Large intestine (tissue), 12 donors: ENCODE measurements at places on chromosomes 7 and 10.

DNA sequence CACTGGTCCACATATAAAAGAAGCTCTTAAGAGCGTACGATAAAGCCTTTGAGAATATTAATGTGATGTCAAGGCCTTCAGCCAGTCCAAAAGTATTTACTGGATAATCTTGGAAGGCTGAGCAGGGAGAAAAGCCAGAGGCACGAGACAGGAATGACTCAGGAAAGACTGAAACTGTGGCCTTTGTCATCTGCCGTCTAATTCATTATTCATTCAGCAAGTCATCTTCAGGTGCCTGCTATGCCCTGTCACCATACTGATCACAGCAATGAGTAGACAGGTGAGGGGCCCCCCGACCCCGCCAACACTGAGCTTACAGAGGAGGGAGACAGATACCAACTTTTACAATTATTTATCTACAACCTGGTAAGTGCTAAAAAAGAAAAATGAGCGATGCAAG lies 78.9 kb downstream of the VOPP1 start:
- no peak overlapping the region for H3K4me3 ChIP-seq
- H3K27me3 ChIP-seq, result no peaks in the 10 kb centered on the region
- H3K27ac ChIP-seq, result no peak overlapping the region
- no peaks in the 10 kb centered on the region for H3K4me1 ChIP-seq
- DNase-seq, result no peak

- peaks cover 23% of the 10 kb centered on the region for H3K36me3 ChIP-seq
- H3K27me3 ChIP-seq, result peaks cover 3% of the 10 kb centered on the region
- H3K4me1 ChIP-seq, result peaks cover 61% of the 10 kb centered on the region
- no peak for DNase-seq
Observed at GRCh38 chr7:27115221-27116026, 12.9 kb upstream of the HOXA2 start.

DNA sequence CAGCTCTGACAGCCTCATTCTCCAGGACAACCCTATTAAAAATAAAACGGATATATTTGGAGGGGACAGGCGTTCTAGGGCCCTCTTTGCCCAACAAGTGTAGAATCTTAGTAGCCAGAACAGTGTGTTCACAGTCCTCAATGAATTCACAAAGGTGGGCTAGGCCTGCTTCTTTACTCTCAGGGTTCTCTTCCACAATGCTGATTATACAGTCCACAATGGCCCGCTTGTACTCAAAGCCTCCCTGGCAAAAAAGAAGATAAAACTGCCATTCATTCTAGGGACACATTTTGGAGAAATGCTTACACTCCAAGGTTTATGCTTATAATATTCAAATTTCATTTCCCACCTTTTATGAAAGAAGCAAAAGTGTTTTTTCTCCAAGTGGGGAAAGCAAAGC lies 62.6 kb downstream of the MEST start:
- no peaks in the 10 kb centered on the region for H3K4me1 ChIP-seq
- H3K27ac ChIP-seq, result no peak overlapping the region
- no peaks in the 10 kb centered on the region for H3K27me3 ChIP-seq
- peaks cover 16% of the 10 kb centered on the region for H3K36me3 ChIP-seq
- H3K4me3 ChIP-seq, result no peak overlapping the region

- no peak overlapping the region for H3K4me3 ChIP-seq
- peak; percentile 10 for DNase-seq
- no peaks in the 10 kb centered on the region for H3K4me1 ChIP-seq
- H3K27ac ChIP-seq, result no peak overlapping the region
- no peaks in the 10 kb centered on the region for H3K27me3 ChIP-seq
Observed at GRCh38 chr7:91945476-91945875, 4.8 kb downstream of the AKAP9 start.

GRCh38 chr10:5234106-5234860 lies 37.6 kb downstream of the AKR1C4 start:
- no peak overlapping the region for H3K4me3 ChIP-seq
- H3K4me1 ChIP-seq, result peaks cover 2% of the 10 kb centered on the region
- peak; percentile 54 for DNase-seq

DNA sequence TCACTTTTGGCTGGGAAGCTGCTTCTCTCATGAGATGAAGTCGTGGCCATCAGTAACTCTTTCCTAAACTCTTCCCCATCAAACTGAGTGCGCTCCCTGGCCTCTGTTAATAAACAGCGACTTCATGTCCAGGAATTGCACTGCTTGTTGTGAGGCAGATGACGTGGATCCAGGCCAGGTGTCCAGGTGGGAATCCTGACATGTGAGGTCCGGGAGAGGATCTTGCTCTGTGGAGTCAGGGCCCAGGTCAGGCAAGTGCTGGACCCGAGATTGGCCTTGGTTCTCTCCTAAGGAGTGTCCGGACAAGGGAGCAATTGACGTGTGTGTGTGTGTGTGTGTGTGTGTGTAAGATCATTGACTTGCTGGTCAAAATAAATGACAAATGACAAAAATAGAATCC lies 362.7 kb downstream of the GLRX3 start:
- no peak for DNase-seq
- H3K36me3 ChIP-seq, result no peaks in the 10 kb centered on the region
- no peaks in the 10 kb centered on the region for H3K4me1 ChIP-seq

DNA sequence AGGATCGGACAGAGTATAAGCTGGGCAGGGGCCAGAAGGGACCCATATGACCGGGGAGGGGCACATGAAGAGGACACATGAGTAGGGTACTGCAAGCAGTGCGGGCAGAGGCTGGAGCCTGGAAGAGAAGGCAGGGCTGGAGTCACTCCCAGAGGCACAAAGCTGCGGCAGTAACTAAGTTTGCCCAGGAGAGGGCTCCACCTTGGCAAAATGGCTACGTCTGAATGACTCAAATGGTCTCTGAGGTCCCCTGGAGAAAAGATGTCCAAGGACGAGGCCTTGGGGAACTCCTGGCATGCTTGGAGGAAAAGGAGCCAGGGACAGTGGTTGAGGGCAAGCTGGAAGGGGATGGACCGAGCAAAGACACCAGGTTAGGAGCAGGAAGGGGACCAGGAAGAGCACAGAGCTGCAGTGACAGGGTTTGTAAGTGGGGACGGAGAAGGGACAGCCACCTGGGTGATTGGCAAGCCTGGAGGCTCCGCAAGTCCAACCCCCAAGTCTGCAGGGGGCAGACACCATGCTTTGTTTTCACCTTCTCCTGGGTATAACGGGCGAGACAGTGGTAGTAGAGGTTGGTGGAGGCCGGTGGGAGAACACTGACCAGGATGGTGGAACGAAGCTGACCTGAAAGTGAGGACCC lies 43.1 kb upstream of the LBX1 start:
- peak; percentile 30 for DNase-seq
- H3K27me3 ChIP-seq, result peaks cover 30% of the 10 kb centered on the region
- H3K4me3 ChIP-seq, result no peak overlapping the region
- H3K27ac ChIP-seq, result no peak overlapping the region
- no peaks in the 10 kb centered on the region for H3K4me1 ChIP-seq

DNA sequence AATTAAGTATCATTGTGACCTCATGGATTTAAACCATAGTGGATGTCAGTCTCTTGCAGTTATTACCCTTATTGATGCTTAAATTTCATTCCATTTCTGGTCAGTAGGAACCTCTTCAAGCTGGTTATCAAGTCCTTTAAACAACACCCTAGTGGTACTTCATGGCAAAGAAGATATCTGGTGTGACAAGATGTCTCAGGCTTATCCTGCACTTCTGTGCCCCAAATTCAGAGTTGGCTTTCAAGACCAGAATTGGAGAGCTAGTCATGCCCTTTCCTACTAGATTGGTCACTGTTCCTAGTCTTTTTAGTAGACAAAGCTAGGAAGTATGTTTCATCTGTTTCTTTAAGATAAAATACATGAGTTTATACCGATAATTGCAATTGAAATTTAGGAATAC lies 54.9 kb downstream of the KMT2E start:
- no peak overlapping the region for H3K27ac ChIP-seq
- no peak for DNase-seq
- H3K27me3 ChIP-seq, result no peaks in the 10 kb centered on the region
- H3K36me3 ChIP-seq, result peaks cover 50% of the 10 kb centered on the region
- H3K4me3 ChIP-seq, result no peak overlapping the region

- no peak overlapping the region for H3K4me3 ChIP-seq
- no peaks in the 10 kb centered on the region for H3K4me1 ChIP-seq
- no peak for DNase-seq
Observed at GRCh38 chr7:128841171-128841690, 11.0 kb downstream of the FLNC start.

- H3K4me1 ChIP-seq, result no peaks in the 10 kb centered on the region
- no peak overlapping the region for H3K27ac ChIP-seq
- no peaks in the 10 kb centered on the region for H3K27me3 ChIP-seq
Observed at GRCh38 chr10:24748214-24748613, 24.5 kb upstream of the ARHGAP21 start.

DNA sequence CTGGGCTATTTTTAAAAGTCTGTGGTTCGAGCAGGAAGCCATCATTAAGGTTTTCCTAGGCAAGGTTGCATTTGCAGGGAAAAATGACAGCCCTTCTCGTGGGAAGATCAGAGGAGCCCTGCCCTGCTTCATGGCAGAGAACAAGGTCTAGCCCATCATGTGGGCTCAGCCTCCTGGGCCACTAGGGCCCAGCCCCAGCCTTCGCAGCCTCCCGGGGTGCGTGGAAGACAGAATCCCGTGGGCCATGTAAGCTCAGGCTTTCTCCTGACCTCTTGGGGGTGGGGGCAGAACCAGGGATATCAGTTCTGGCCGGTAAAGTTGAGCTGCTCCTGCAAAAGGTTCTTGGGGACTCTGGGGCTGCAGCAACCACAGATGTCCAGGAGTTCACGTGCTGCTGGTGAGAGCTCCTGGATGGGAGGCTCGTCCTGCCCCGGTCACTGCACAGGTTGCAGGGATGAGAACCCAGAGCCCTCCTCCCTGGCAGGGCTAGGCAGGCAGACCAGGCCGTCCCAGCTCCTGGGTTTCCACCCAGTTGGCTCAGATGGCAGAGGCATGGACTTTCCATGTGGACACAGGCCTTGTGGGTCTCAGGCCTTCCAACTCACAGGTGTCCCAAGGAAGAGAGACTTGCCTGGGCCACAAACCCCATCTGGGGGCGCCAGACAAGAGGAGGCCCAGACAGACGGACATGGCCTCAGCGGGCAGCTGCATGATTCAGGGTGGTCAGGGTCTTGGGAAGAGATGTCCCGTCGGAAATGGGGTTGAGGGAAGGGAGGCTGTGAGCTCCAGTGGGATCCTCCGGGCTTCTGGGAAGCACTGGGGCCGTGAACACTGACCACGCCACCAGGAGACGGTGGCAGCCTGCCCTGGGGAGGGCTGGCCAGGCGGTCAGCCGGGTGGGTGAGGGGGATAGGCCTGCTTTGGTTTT lies 126.2 kb downstream of the NEURL1 start:
- no peaks in the 10 kb centered on the region for H3K4me1 ChIP-seq
- no peak overlapping the region for H3K4me3 ChIP-seq
- peaks cover 85% of the 10 kb centered on the region for H3K36me3 ChIP-seq

DNA sequence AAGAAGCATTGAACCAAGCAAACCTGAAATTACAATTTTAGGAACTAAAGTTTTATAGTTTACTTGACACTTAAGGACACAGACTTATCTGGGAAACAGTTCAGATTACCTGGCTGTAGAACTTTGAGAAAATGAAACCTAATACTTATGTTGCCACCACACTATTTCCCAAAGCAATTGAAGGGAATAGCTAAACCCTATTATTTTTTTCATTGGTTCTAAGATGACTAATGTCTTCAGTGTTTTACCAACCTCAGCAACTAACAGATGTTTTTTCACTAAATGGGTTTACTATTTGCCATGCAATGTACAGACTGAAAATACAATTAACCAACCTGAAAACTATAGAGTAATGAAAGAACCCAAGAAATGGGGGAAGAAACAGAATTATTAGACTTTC lies 689.6 kb downstream of the SORCS1 start:
- H3K4me3 ChIP-seq, result no peak overlapping the region
- H3K4me1 ChIP-seq, result no peaks in the 10 kb centered on the region
- H3K27ac ChIP-seq, result no peak overlapping the region
- H3K27me3 ChIP-seq, result no peaks in the 10 kb centered on the region
- H3K36me3 ChIP-seq, result no peaks in the 10 kb centered on the region

GRCh38 chr10:119253433-119254174 lies 46.2 kb downstream of the GRK5 start:
- H3K4me3 ChIP-seq, result no peak overlapping the region
- DNase-seq, result peak; percentile 93
- peaks cover 48% of the 10 kb centered on the region for H3K4me1 ChIP-seq
- peak overlapping the region; percentile 90 for H3K27ac ChIP-seq
- H3K36me3 ChIP-seq, result no peaks in the 10 kb centered on the region

DNA sequence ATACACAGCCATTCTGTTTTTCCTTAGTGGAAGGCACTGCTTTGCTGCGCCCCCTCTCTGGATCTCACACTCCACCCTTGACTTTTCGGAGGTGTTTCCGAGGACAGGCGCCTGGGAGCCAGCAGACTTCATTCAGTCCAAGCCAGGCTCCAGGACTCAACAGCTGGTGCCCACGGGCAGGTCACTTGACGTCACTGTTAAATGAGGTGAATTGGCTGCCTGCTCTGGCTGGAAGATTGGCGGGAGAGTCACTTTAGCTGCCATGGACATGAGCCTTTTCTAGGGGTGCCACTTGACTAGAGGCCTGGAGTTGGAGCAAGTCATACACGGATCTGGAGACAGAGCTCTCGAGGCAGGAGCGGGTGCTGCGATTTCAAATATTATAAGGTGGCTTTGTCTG lies 3.2 kb downstream of the HTRA1 start:
- DNase-seq, result no peak
- peaks cover 39% of the 10 kb centered on the region for H3K27me3 ChIP-seq
- H3K36me3 ChIP-seq, result no peaks in the 10 kb centered on the region
- H3K27ac ChIP-seq, result no peak overlapping the region
- H3K4me3 ChIP-seq, result no peak overlapping the region

GRCh38 chr7:74220229-74220628 lies 10.4 kb downstream of the LAT2 start:
- no peaks in the 10 kb centered on the region for H3K4me1 ChIP-seq
- no peak overlapping the region for H3K27ac ChIP-seq
- no peak for DNase-seq
- no peak overlapping the region for H3K4me3 ChIP-seq

GRCh38 chr10:17655567-17656146 lies 11.7 kb downstream of the STAM start:
- H3K36me3 ChIP-seq, result peaks cover 3% of the 10 kb centered on the region
- H3K27ac ChIP-seq, result no peak overlapping the region
- H3K4me3 ChIP-seq, result no peak overlapping the region
- no peaks in the 10 kb centered on the region for H3K4me1 ChIP-seq
- H3K27me3 ChIP-seq, result no peaks in the 10 kb centered on the region
- DNase-seq, result no peak

DNA sequence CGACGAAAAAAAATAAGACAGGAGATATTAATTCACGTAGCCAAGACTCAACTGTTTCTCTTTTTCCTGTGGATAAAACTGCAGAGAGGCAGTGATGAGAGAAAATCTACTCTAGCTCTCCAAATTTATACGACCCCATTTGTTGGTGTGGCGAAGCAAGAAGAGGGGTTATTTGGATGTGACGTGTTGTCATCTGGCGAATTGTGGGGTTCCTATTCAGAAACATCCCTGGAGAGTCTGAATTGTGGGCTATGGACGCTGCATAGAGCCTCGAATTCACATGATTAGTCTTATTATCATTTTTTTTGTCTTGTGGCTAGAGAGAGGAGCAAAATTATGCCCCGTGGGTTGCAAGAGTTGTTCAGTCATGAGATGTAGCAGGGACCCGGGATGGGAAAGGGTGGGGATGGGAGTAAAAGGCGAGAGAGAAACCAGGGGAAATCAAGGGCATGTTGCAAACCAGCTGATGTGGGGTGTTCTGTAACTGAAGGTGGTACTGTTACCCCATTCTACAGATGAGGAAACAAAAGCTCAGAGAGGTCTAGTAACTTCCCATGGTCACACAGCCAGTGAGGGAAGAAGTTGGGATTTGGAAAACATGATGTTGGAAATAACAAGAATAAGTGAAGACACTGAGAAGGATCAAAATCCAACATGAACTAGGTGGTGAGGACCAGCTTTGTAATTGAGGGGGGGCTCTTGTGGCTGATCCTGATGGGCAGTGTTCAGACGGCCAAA lies 69.2 kb upstream of the SFMBT2 start:
- H3K4me1 ChIP-seq, result no peaks in the 10 kb centered on the region
- H3K36me3 ChIP-seq, result no peaks in the 10 kb centered on the region
- no peak for DNase-seq
- peaks cover 3% of the 10 kb centered on the region for H3K27me3 ChIP-seq
- H3K4me3 ChIP-seq, result no peak overlapping the region
- no peak overlapping the region for H3K27ac ChIP-seq
